ENCODE measurements at places on chromosomes 16 and 17.
A peak's percentile ranks its signal among the peaks of the same experiment; 100 is the strongest.

DNA sequence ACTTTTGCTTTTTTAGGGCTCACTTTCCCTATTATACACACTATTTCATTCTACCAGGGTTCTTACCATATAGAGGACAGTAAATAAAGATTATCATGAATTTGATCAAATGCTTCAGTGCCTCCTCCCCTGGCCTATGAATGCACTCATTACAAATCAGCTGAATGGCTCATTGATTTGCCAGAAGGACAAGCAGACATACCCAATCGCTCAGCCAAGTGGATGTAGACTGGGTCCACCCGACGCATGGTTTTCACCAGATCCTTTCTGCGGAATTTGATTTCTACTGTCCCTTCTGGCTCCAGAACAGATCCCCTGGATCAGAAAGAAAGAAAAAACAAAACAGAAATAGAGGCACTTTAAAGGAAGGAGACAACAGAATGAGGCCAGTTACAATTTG is 162.6 kb downstream of the AATF start:
- DNase-seq, result no peak

- DNase-seq, result no peak
Observed at GRCh38 chr16:73206151-73206707, 158.3 kb upstream of the ZFHX3 start.

DNA sequence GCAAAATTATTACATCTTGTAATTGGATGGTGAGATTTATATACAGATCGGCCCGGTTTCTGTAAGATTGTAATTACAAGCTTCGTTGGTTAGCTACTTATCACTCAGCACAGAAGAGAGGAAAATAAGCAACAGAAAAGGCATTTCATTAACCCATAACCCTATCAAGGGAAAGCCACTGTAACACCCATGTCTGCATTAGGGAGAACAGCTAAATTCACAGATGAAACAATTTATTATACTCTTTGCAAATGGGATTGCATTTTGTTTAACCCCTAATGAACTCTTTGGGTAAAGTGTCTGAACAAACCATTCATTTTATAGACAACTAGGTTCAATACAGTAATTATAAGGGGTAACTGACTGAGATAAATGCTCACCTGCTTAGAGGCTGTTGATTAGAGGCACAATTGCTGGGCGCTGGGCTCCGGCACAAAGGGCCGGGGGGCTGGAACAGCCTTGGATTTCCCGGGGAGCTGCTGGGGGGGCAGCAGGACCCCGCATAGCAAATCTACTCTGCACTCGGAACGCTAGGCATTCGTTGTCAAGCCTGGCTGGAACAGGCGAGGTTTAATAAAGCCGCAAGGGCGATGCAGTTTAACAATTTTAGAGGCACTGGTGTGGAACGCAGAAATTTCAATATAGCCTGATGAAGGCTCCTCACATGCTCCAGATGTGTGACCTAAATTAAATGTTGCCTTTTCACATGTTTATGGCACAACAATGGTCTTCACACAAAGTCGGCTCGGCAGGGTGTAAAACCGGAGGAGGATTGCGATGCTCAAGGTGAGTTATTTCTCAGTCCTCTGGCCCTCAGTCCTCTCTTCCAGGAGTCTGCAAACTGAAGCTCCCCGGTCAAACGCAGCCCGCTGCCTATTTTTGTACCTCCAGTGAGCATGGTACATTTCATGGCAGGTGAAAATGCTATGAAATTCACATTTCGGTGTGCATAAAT is 134.0 kb upstream of the IRX6 start:
- DNase-seq, result no peak

- DNase-seq, result no peak
Observed at GRCh38 chr16:1279081-1279944, 23.4 kb downstream of the TPSD1 start.

- DNase-seq, result peak; percentile 33
Observed at GRCh38 chr16:85448557-85449190, 164.4 kb upstream of the GSE1 start.

DNA sequence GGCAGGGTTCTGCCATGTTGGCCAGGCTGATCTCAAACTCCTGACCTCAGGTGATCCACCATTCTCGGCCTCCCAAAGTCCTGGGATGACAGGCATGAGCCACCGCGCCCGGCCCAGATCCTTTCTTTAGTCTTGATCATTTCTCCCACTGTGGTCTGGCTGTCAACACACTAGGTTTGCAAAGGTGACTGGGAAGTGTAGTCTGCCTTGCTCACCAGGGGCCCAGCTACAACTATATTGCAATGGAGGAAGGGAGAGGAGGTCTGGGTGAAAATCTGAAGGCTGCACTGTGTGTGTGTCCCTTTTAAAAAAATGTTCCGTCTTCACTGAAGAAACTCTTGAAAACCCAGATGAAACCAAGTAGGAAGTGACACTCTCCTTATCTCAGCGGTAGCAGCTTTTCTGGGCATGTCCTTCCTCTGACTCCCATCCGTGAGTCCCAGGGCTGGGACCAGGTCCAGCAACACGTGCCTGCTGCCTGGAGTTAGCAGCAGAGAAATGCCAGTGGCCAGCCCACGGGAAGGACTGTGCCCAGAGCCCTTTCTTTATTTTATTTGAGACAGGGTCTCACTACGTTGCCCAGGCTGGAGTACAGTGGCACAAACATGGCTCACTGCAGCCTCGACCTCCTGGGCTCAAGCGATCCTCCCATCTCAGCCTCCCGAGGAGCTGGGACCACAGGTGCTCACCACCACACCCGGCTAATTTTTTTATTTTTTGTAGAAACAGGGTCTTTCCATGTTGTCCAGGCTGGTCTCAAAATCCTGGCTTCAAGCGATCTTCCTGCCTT is 17.8 kb upstream of the KIF19 start:
- no peak for DNase-seq

- DNase-seq, result no peak
Observed at GRCh38 chr17:50634224-50634914, at the start of gene ABCC3. TSS of gene ABCC3 (plus strand) at chr17:50634881. CDS start at chr17:50634937, 56 bp downstream.

- no peak for DNase-seq
Observed at GRCh38 chr17:38890410-38890746, 20.5 kb downstream of the LASP1 start.

DNA sequence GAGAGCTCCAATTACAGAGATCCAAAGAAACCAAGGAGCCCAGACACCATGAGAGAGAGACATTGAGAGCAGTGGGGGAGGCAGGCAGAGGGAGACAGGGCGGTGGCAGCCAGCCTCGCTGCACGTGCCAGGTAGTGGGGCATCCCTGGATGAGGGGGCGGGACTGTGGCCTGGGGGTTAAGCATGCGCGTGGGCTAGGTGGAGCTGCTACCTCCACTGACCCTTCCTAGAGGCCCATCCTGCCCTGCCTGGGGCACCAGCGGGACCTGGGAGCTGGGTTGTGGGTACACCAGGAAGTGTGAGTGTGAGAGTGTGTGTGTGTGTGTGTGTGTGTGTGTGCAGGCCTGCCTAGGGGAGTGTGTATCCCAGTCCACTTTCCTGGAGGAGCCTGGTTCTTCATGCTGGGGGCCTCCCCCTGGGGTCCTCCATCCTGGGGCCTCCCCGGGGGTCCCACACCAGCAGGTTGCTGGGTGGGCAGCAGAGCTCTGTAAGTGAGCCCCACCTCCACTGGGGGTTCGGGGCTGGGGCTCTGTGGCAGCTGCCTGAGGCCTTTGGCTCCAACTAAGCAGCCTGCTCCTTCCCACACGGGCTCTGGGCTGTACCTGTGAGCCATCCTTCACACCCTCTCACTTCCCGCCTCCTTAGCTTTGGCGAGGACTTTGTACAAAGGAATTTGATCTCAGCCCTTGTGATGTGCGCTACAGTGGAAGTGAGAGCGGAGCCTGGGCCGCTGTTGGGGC is 127.4 kb downstream of the IRF8 start:
- no peak for DNase-seq

GRCh38 chr16:81492311-81492761 is 47.7 kb downstream of the CMIP start:
- no peak for DNase-seq

DNA sequence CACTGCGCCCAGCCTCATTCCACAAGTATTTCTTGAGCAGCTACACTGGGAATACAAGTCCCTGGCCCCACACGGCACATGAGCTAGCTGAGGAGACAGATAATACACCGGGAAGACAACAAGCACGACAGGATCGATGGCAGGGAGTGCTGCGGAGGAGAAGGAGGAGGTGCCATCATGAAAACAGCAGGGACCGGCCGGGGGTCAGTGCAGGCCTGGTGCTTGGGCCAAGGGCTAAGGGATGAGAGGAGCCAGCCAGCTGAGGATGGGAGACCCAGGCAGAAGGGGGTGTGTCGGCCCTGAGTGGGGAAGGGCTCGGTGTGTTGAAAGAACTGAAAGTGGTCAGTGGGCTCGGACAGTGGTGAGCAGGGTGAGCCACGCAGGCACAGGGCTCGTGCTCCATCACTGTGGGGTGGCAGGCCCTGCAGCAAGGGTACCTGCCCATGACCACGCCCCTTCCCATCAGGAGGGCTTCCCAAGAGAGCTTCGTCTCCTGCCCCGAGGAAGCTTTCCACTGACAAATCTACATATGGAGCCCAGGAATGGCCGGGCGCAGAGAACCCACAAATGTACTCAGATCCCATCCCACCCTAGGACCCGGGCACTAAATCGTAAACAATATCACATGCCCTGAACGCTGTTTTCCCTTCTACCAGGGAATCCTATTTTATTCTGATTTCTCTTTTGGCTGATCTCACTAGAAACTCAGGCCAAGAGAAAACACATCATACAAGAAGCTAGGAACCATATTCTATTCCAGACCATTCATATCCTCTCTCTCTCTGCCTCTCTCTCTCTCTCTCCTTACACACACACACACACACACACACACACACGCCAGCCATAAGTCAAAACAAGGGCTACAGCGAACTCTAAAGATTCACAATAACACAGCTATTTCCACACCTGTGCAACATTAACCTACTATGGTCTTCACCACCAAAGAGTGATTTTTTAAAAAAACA is 50.7 kb upstream of the TNRC6C start:
- DNase-seq, result no peak

DNA sequence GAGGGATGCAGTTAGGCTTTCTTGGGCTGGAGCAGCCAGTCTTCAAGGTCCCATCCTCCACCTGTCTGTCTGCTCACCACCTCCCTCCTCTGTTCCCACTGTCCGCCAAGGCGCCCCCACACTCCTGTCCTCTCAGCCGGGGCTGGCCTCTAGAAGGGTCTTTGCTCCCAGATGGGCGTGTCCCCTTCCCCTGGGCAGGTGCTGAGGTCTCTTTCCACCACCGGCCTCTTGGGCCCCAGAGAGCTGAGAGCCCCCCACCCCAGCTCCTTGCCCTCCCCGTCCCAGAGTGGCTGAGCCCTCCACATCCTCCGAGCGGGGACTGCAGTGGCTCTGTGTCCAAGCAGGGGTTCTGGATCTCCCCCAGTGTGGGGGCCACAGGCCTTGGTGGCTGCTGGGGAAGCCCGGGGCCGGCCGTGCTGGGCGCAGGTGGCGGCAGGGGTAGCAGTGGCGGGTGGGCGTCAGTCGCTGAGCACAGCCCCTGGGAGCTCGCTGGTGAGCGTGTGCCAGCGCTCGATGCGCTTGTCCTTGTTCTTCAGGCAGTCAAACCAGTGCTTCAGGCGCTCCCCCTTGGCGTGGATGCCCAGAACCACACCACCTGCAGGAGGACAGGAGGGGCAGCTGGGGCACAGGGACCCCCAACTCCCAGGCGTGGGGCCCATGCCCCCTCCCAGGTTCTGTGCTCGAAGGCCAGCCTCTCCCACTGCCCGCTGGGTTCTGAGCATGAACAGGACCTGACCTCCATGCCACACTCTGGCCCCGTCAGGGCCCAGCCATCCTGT is 9.8 kb downstream of the SCGB1C2 start:
- DNase-seq, result no peak

- DNase-seq, result peak; percentile 82
Observed at GRCh38 chr17:35892091-35893035, 12.2 kb upstream of the CCL5 start.

GRCh38 chr16:57196753-57197152 is 10.6 kb downstream of the RSPRY1 start:
- DNase-seq, result no peak

DNA sequence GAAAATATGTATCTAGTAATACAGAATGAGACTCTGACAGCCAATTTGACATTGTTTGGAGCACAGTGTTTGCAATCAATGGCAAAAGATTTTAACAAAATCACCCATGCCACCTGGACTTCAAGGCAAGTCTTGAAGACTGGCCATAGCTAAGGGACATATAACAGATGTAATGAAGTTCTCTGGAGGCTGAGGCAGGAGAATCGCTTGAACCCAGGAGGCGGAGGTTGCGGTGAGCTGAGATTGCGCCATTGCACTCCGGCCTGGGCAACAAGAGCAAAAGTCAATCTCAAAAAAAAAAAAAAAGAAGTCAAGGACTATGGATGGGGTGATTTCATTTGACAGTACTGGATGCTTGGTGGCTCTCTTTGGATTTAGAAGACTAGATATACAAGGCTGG is 5.6 kb upstream of the BPTF start:
- no peak for DNase-seq

DNA sequence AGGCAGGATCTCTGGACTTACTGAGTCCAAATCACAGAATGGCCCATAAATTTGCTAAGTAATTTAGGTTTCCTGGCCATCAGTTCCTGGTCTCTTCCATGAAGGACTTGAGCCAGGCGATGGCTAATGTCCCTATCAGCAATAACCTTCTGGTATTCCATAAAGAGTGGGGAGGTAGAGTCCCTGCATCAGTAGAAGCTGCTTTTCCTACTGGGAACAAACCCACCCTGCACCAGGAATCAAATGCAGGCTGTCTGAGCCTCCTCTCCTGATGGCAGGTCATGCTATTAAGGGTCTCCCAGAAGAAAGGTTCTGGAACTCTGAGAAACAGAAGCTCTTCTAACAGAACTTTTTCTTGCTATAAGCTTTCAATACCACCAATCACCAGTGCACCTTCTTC is 1.5 kb upstream of the HPR start:
- no peak for DNase-seq

- DNase-seq, result no peak
Observed at GRCh38 chr17:9272501-9273200, 251.3 kb downstream of the NTN1 start.

- no peak for DNase-seq
Observed at GRCh38 chr16:15983898-15984297, 34.5 kb downstream of the ABCC1 start.

- DNase-seq, result peak; percentile 50
Observed at GRCh38 chr16:56999409-57000270, 10.3 kb downstream of the NLRC5 start.

DNA sequence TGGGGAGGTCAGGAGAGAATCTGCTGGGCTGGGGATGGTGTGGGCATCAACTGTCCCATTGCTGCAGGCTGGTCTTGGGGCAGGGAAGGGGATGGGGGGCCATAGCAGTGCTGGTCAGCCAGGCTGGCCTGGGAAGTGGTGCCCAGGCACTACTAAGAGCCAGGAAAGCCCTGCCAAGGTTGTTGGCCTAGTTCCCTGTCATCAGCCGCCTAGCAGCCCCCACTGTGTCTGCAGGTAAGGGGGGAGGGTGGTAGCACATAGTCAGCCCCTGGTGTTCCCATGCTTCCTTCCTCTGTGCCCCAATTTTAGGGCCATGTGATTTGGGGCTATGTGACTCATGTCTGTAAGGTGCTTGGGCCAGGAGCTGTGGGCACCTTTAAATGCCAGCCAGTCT is 17.8 kb downstream of the GJD3 start:
- DNase-seq, result no peak

- DNase-seq, result no peak
Observed at GRCh38 chr17:58614859-58615459, 76.9 kb downstream of the TEX14 start.

GRCh38 chr17:41196068-41196467 is 6.4 kb downstream of the KRTAP9-1 start:
- no peak for DNase-seq

- DNase-seq, result no peak
Observed at GRCh38 chr16:73054498-73054812, 6.5 kb upstream of the ZFHX3 start.

- DNase-seq, result no peak
Observed at GRCh38 chr16:52182840-52183239, 364.1 kb downstream of the TOX3 start.
